ENCODE measurements at places on chromosomes 5 and 9.
A peak's percentile ranks its signal among the peaks of the same experiment; 100 is the strongest.

GRCh38 chr9:89426384-89426961 lies 71.4 kb downstream of the SEMA4D start:
- DNase-seq = no peak
- no peak overlapping the region for H3K4me3 ChIP-seq
- H3K27ac ChIP-seq = no peak overlapping the region
- no peaks in the 10 kb centered on the region for H3K36me3 ChIP-seq

DNA sequence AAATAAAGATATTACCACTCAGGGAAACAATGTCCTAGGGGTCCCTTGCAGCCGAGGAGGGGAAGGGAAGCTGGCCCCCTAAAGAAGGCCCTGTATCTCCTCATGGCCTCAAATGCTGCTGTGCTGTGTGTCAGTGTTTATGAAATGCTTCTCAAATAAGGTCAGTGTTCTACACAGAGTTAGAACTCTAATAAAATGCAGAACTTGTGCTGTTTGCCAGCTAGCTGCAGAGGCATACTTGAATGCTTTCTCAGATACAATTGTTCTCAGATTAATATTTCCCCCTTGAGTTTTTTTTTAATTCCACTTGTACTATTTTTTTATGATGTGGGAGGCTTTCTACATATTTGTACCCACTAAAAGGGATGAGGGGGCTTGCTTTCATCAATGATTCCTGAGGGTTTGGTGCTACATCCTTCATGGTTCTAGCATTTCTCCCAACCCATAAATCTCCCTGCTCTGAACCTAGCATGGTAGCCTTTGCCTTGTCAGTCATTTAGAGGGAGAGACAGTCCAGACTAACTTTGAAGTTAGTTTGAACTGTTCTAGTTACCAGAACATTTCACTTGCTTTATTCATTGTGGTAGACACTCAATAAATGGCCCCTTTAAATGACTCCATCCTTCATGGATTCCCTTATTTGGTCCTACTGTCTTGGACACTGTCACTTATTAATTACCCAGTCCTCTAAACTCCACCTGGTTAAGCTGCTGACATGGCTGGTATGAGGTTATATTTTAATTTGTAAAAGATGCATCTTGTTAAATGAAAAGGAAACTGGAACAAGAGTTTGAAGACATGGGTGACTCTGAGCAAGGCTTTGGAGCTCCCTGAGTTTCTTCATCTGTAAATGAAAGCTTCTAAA lies 12.6 kb downstream of the SLIT3 start:
- no peak for DNase-seq
- no peaks in the 10 kb centered on the region for H3K27me3 ChIP-seq
- no peak overlapping the region for H3K27ac ChIP-seq
- H3K4me3 ChIP-seq = no peak overlapping the region

DNA sequence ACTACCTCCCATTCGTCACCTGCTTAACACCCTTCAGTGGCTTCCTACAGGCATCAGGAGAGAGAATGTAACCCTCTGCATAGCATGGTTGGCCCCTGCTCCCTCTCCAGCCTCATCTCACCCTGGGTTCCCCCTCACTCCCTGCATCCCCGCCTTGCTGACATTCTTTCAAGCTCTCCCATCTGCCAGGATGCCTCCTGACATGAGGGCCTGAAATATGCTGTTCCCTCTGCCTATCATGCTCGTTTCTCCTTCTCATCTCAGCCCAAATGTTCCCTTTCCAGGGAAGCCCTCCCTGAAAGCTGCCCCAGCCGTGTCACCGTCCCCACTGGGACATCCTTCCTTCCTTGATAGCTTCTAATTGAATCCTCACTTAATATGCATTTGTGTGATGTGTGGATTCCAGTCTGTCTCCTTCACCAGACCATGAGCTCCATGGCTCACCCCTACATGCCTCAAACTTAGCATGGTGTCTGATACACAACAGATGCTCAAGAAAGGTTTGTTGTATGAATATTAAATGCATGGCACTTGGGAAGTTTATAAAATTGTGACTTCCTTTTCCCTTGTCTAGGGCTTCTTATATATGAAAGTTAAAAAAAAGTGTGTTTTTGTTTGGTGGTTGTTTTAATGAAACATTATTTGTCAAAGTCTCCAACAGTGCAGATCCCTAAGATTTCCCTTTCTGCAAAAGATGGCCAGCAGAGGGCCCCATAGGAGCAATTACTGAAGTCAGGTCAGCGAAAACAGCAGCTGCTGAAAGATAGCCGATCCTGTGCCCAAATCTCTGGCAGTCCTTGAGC lies 7.3 kb upstream of the C5orf58 start:
- peak; percentile 68 for DNase-seq
- H3K36me3 ChIP-seq = no peaks in the 10 kb centered on the region
- no peak overlapping the region for H3K4me3 ChIP-seq
- no peaks in the 10 kb centered on the region for H3K4me1 ChIP-seq
- no peak overlapping the region for H3K27ac ChIP-seq

DNA sequence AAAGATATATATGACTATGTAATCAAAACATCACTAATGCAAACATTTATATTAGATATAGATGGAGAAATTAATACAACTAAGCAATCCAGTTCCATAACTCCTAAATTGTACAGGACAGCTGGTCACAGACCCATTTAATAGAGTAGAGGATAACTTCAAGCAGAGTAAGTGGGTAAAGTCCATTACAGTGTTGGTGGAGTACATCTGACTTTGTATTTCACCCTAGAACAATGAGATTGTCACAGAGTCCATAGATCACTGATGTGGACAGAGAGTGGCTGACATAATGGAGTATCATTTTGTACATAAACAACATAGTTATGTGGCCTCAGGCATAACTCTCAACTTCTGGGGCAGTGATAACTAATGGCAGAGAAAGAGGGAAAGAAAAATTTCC lies 267.8 kb upstream of the KLF9 start:
- H3K36me3 ChIP-seq = no peaks in the 10 kb centered on the region
- no peaks in the 10 kb centered on the region for H3K4me1 ChIP-seq
- no peak for DNase-seq
- H3K27me3 ChIP-seq = no peaks in the 10 kb centered on the region
- H3K27ac ChIP-seq = no peak overlapping the region
- H3K4me3 ChIP-seq = no peak overlapping the region

DNA sequence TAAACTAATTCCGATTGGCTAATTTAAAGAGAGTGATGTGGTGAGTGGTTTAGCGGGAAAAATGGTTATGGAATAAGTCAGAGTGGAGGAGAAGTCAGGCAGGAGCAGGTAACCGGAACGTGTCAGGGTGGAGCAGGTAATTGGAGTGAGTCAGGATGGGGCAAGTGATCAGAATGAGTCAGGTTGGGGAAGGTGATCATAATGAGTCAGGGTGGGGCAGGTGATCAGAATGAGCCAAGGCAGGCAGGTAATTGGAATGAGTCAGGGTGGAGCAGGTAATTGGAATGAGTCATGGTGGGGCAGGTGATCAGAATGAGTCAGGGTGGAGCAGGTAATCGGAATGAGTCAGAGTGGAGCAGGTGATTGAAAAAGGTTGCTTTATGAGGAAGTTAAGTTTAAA lies 101.4 kb downstream of the TMEM167A start:
- no peak for DNase-seq
- no peaks in the 10 kb centered on the region for H3K4me1 ChIP-seq
- no peaks in the 10 kb centered on the region for H3K36me3 ChIP-seq

DNA sequence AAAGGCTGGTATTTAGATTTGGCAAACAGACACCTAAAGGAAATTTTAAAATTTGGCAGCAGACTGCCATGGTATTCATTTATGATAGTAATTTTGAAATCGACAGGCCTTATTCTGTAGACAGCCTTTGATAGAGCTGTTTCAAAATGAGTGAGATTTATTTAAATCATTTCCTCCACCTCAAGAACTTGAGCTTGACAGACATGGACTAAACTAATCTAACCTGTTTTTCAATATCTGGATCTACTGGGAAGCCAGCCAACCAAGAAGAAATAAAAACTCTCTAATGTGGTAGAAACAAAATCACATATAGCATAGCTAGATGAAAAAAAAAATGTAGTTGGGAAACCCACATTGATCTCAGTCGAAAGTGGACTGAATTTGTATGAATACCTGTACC lies 56.9 kb upstream of the RASA1 start:
- no peaks in the 10 kb centered on the region for H3K4me1 ChIP-seq
- no peak overlapping the region for H3K27ac ChIP-seq
- no peak overlapping the region for H3K4me3 ChIP-seq

DNA sequence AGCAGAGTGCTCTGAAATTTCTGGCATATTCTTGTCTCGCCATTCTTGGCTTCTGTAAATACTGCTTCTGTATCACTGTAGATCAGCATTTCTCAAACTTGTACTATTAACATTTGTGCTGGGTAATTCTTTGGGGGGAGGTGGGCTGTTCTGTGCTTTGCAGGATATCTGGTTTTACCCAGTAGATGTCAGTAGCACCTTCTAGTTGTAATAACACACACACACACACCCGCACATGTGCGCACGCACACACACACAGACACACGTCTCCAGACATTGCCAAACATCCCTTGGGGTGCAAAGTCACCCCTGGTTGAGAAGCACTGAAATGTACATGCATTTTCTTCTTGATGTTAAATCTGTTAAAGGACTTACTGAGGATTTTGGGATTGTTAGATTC lies 304.1 kb downstream of the MAT2B start:
- no peak overlapping the region for H3K27ac ChIP-seq
- no peak for DNase-seq
- H3K36me3 ChIP-seq = no peaks in the 10 kb centered on the region
- H3K4me3 ChIP-seq = no peak overlapping the region

DNA sequence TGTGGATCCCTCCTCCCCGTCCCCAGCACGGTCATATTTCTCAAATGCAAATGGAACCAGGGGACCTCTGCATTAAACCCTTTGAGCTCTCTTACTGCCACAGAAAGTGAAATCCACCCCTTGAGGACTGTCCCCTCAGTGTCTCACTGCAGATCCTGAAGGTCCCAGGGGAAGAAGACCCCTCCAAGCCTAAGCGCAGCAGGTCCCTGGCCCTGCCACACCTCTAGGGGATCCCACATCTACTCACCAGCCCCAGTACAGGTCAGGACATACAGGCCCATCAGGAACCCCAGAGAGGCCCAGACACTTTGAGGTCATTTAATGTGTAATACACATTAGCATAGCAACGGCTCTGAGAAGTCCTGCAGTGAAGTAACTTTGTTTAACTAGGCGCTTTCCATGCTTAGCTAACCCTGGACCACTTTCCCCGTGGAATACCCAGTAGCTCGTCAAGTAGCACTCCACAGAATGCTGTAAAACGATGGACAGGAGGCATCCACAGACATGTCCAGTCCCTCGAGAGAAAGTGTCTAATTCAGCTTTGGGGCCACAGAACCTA lies 54.7 kb upstream of the ALDH1B1 start:
- H3K4me1 ChIP-seq = peaks cover 16% of the 10 kb centered on the region
- H3K27me3 ChIP-seq = no peaks in the 10 kb centered on the region
- no peaks in the 10 kb centered on the region for H3K36me3 ChIP-seq
- no peak overlapping the region for H3K27ac ChIP-seq

GRCh38 chr5:120610145-120610544 lies 146.0 kb downstream of the PRR16 start:
- H3K4me1 ChIP-seq = peaks cover 8% of the 10 kb centered on the region
- no peak overlapping the region for H3K4me3 ChIP-seq
- H3K27me3 ChIP-seq = no peaks in the 10 kb centered on the region

DNA sequence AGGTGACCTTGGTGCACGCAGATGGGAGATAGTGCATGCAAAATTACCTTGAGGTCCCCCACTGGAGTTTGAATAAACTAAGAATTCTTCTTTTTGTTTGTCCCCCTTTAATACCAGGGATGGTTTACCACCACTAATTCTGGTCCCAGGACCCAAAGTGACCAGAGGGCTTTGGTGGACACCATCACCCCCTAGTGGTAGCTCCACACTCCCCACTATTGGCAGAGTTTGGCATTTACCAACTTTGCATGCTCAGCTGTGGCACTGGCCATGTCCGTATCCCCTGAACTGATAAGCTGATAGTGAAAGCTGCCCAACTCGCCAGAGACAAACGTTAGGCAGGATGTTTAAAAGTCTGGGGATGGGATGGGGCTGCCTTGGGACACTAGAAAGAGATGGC lies 3.3 kb downstream of the ASTN2 start:
- no peak overlapping the region for H3K4me3 ChIP-seq
- DNase-seq = peak; percentile 37
- H3K27ac ChIP-seq = no peak overlapping the region
- H3K36me3 ChIP-seq = no peaks in the 10 kb centered on the region

GRCh38 chr5:140671472-140672125 lies 1.8 kb downstream of the DND1 start:
- H3K27ac ChIP-seq = no peak overlapping the region
- H3K36me3 ChIP-seq = peaks cover 87% of the 10 kb centered on the region
- no peak for DNase-seq
- no peak overlapping the region for H3K4me3 ChIP-seq

- peak; percentile 13 for DNase-seq
- peaks cover 49% of the 10 kb centered on the region for H3K36me3 ChIP-seq
- H3K27me3 ChIP-seq = no peaks in the 10 kb centered on the region
- H3K4me1 ChIP-seq = peaks cover 12% of the 10 kb centered on the region
- H3K4me3 ChIP-seq = peak overlapping the region; percentile 9
- H3K27ac ChIP-seq = no peak overlapping the region
Observed at GRCh38 chr9:92294297-92294676, 790 bp upstream of the IARS1 start.

DNA sequence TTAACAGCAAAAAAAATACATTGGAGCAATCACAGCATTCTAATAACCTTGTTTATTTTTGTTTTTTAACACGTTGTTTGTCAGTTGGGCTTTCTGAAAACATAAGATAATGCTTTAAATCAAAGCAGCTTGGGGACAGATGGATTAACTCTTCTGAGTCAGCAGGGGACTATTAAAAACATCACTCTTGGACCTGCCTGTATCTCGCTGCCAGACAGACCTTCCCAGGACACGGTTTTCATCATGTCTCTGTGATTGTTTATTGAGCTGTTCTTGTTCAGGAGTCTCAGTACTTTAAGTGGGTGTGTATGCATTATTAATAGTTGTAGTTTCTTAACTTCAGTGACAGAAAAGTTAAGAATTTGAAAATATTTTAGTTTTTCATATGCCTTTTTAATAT lies 173.2 kb downstream of the SH3GL2 start:
- DNase-seq = no peak
- no peaks in the 10 kb centered on the region for H3K4me1 ChIP-seq
- H3K27me3 ChIP-seq = peaks cover 16% of the 10 kb centered on the region
- no peak overlapping the region for H3K4me3 ChIP-seq
- H3K27ac ChIP-seq = no peak overlapping the region

- H3K27me3 ChIP-seq = no peaks in the 10 kb centered on the region
- H3K4me1 ChIP-seq = peaks cover 1% of the 10 kb centered on the region
- peaks cover 17% of the 10 kb centered on the region for H3K36me3 ChIP-seq
Observed at GRCh38 chr5:33474004-33474403, 33.2 kb downstream of the TARS1 start.
